ENCODE measurements at places on chromosomes 11 and 22.

DNA sequence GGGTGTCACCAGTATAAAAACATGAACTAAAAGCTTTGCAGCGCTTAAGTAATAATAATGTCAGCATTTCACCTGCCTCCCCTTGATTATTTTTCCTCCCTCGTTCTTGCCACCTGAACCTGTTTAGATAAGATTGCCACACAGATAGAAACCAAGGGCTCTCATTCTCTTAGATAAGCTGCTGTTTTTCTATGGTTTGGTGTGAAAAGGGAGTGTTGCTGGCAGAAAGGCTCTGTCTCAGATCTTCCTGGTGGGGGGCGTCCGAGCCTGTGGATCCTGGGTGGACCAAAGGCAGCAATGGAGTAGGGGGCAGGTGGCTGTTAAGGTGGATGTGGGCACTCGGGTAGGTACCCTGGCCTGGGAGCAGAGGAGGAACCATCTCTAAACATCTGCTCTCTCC, 147.5 kb downstream of the ST3GAL4 start:
- DNase-seq: no peak

DNA sequence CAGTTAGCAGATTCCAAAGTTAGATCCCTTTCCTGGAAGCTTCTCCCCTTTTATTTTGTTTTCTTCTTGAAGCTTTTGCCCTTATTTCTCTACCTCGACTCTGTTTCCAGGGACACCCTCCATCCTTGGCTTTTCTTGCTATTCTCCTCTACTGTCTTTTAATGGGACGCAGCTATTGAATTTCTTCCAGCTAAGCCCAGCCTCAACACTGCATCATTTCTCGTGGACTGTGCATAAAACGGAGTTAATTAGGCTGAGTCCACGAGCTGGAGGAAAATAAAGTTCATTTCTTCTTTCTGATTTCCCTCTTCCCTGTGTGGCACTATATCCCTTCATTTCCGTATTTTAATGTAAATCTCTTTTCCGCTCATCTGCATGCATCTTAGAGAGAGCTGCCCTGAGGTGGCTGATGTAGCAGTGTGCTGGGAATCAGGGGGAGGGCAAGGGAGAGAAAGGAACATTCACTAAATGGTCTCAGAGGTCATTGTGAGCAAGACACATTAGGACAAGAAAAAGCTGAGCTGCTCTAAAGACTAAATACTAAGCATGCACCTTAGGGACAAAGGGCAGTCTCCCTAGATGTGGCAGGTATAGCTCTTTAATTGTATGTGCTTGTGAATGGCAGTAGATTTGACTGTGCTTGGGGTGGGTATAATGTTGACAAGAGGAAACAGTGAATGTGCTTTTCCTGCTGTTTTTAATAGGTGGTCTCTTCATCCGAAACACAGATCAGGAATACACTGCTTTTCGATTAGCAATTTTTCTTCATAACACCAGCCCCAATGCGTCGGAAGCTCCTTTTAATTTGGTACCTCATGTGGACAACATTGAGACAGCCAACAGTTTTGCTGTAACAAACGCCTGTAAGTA, 1.9 kb downstream of the GRIA4 start:
- DNase-seq: no peak

DNA sequence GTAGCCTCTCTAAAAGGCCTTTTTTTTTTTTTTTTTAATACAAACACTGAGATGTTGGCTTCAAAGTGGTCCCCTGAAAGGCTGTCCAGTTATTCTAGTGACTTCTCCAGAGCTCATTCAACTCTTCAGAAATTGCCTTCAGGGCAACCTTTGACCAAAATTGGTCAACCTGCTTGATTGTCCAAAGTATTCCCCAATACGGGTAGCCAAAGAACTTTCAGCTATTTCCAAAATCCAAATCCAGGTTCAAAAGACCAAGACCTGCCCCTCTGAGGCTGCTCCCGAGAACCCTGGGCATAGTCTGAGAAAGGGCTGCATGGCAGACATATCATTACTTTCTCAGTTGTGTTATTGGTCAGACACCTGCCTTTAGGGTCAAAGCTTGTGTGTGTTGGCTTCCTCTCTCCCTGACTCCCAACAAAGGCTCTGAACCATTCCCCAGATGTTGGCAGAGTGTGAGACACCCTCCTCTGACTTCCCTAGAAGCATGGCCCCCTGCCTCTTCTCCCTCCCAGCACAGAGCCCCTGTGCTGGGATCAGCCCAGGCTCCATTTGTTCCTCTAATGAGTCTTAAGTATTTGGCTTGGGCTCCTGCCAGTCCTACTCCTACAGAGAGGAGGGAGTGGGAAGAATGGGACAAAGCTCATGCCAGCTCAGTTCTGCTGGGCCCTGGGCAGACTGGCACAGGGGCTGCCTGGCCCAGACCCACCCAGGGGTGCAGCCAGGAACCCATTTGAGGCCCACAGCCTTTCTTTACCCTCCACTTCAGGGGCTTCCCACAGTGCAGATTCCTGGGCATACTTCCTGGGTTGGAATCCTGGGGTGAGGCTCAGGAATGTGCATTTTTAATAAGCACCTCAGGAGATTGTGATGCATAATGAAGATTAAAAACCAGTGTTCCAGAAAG, 30.3 kb downstream of the TNKS1BP1 start:
- DNase-seq: no peak

DNA sequence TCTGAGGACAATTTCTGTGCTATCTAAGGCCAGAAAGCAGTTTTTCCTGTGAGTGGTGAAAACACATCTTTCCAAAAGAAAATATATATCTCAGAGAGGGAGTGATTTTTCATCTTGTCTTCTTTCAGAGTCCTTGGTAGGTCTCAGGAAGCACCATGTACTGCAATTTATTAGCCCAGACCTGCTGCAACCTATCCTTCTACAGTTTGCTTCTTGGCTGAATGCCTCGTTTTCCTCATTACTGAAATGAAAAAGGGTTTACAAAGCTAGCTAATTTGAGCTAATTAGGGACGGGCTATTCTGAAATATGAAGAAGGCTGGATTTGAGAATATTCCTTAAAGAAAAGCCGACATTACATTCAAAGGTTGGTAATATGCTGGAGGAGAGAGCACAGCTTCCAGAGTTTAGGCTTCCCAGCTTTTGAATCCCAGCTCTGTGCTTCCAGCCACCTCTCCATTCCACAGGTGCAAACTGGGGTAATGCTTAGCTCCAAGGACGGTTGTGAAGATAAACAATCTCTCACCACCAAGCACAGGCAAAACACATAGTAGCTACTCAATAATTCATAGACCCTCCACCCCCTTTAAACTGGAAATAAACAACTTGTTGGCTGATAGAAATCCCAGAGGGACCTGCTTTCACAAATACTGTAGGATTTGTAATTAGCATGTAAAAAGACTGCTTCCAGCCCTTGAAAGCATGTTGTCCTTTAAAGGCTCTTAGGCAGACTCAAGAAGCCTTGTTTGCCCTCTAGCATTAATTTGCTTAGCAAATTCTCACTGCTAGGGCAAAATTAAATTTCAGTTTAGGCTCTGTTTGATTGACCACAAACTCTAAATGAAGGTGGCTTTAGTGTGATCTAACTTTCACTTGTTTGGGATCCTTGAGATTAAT, 24.5 kb upstream of the SESN3 start:
- no peak for DNase-seq

DNA sequence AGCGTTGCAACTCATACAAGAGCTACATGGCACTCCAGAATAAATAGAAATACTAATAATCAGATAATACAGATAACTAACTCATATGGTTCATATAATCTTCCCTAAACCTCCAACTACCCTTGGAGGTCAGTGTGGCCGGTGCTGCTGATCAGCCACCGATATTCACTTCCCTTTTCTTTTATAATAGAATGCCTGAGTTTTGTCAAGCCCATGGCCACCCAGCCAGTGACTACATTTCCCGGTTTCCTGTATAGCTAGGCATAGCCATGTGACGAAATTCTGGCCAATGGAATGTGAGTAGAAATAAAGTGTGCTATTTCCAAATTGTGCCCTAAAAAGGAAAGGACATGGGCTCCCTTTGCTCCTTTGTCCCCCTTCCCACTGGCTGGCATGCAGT, 5.9 kb upstream of the CAT start:
- no peak for DNase-seq

- no peak for DNase-seq
These were observed 336.8 kb upstream of the NCAM1 start for GRCh38 chr11:112624431-112624830.

DNA sequence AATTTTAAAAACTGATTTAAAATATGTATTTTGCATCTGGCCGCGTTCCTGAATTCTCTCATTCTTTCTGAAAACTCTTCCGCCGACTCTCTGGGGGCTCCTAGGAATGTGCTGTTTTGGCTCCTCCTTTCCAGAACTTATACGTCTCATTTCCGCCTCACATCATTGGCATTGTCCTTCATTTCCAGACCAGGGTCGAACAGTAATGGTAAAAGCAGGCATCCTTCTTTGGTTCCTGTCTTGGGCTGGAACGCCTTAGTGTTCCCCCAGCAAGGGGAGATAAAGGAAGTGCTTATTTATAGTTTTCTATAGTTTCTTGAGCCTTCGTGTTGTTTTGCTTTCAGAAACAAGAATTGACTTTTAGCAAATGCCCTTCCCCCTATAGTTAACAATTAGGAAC, 10.9 kb upstream of the TNNT3 start:
- DNase-seq: no peak

DNA sequence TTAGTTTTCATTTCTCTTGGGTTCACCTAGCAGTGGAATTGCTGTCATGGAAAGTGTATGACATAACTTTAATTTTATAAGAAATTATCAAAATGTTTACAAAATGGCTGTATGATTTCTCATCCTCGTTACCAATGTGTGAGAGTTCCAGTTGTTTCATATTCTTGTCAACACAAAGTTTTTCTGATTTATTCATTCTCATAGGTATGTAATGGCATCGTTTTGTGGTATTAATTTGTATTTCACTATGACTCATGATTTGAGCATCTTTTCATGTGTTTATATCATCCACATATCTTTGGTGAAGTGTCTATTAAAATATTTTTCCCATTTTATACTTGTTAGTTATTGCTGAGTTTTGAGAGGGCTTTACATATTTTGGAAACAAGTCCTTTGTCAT, 5.5 kb downstream of the FAM111B start:
- DNase-seq: no peak

DNA sequence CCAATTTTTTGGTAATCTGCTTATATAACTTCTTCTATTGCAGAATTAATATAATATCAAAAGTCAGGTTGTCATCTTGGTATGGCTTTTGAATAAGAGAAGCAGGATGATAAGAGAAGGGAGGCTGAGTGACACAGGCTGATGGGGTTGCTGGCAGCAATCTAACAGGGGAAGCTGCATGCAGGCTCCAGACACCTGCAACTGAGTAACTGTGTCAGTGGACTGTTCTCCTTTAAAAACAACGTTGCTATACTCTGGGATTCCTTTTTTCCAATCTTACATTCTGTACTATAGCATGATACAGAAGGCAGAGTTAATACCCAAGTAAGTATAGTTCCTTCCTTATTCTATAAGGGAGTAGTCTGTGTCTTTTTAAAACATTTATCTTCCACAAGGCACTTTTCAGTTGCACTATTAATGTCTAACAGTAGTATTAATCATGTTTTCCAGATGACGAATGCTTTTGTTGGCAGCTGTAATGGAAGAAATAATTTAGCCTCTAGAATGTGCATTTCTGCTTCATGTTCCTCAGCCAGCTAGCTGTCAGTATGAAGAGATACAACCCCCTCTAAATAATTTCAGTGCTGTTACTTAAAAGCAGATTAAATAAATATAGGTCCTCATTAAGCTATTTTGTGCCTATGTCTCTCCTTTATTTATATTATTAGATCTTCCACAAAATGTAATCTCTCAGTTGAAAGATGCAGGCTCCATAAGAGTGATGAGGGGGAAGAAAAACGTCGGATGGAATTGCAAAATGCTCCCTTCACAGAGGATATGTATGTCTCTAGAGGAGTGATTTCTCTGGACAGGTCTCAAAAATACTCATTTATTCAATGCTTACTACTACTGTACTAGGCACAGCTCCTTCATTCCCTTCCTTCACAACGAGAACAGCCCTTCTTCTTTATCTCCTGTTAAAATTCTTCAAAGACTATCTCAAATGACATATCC, 50.8 kb downstream of the ATG16L2 start:
- no peak for DNase-seq

GRCh38 chr11:79400717-79401330, 40.0 kb downstream of the TENM4 start:
- no peak for DNase-seq

GRCh38 chr11:13883589-13883988, 78.9 kb upstream of the SPON1 start:
- no peak for DNase-seq

DNA sequence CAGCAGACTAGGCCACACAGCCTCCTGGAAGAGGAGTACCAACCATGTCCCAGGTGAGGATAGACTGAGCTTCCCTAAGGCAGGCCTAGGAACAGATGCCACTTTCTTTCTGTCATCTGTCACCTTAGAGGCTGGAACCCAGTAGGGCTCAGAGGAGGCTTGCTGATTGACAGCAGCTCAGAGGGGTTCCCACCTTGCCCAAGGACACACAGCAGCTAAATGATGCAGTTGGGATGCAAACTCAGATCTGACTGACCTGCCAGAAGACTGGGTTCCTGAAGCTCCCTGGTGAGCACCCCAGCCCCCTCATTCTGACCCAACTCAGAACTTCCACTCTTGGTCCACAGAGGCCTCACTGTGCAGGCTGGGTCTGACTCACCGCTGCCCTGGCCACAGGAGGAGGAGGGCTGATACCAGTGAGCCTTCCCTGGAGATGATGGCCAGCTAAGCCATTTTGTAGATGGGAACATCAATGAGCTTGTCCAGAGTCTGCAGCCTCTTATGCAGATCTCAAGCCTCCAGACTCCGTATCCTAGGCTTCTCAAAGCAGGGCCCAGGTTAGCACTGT, 14.0 kb downstream of the CAPN5 start:
- DNase-seq: no peak

DNA sequence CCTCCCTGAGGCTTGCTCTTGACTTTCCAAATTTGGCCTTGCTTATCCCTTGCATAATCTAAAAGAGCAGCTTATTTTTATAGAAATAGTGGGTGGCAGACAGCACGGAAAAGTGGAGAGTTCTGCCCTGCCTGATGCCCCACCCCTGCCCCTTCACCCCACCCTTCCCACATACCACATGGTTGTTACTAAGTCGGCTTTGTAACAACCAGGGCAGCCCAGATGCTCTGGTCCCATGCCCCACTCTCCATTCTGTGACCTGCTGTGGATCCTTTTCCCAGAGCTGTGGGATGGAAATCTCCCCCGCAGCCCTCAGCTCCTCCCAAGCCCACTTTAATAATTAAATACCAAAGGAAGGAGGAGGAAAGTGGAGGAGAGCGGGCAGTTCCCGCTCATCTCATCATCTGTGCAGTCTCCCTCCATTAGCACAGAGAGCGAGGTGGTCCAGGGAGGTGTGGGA, 10.9 kb downstream of the MRGPRF start:
- DNase-seq: no peak

GRCh38 chr22:49544286-49544685, 283.4 kb downstream of the BRD1 start:
- no peak for DNase-seq

Data from stimulated activated CD8-positive, alpha-beta memory T cell treated with anti-CD3 and anti-CD28 coated beads, Interleukin-12 subunit alpha, Interleukin-12 subunit beta, amount 100 ng/mL, for 4 hours (primary cell).